ENCODE measurements at places on chromosomes 2 and 18.

GRCh38 chr18:80023173-80023572 is 11.1 kb upstream of the RBFA start:
- DNase-seq, result no peak

DNA sequence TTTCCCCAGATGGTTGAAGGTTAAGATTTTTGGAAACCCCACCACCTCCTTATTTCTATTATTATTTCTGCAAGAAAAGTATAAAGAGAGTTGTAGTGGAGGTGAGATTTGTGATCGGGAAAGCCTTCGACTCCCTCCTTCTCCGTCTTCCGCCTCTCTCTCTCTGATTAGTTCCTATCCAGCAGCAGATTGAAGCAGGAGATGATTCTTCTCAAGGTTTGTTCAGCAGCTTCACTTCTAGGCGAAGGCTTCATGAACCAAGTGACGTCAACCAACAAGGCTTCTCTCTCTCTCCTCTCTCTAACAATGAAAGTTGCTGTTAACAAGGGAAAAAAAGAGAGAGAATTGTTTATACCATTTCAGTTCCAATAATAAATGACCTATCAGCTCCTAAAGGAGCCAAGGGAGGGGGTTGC is at the start of gene BAZ2B:
Gene BAZ2B, minus strand, starts transcription at position 263 of the 416 bp plus-strand sequence. CDS start 137,829 bp downstream, outside the sequence.
- DNase-seq, result no peak

GRCh38 chr2:6159606-6160005 is 467.4 kb downstream of the SOX11 start:
- DNase-seq, result no peak

GRCh38 chr18:79944126-79944731 is 7.2 kb downstream of the SLC66A2 start:
- no peak for DNase-seq

- DNase-seq, result no peak
Measured at GRCh38 chr2:130820279-130820861, 16.3 kb upstream of the ARHGEF4 start.
